SHP77 (cell line): ENCODE measurements at places on chromosomes 7 and 10.
A peak's percentile ranks its signal among the peaks of the same experiment; 100 is the strongest.

DNA sequence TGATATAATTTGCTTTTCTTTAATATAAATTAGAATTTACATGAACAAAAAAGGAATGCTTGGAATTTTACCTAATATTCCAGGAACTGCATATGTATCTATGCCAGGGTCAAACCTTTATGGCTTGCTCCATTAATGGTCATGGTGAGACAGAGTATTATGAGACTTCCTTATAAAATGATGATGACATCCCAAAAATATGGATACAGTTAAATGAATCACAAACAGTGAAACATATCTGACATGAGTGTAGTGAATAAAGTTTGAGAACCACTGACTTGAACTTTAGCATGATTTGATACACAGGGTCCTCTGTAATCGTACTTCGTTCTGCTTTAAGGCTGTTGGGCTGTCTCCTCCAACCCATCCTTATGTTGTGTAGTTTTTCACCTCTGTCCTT is 51.8 kb downstream of the MARCHF5 start:
- DNase-seq = no peak

- DNase-seq = no peak
Observed at GRCh38 chr10:34814223-34814912, 728 bp downstream of the PARD3 start.

DNA sequence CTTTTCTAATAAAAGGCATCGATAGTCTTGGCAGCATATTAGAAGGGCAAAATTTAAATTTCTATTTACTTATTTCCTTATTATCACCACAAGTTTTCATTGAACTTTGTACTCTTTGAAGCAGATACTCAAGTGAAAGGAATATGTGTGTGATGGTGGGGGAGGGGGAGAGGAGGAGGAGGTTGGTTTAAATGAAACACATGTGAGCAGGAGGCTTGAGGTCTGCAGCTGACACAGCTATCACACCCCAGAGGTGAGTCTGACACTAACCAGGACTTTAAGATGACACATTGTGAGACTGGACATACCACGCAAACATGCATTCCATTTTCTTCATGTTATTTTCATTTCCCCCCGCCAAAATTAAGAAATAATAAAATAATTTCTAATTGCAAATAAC is 63.3 kb downstream of the CTTNBP2 start:
- DNase-seq = no peak

- no peak for DNase-seq
Observed at GRCh38 chr7:29033584-29033983, 75.5 kb upstream of the TRIL start.

DNA sequence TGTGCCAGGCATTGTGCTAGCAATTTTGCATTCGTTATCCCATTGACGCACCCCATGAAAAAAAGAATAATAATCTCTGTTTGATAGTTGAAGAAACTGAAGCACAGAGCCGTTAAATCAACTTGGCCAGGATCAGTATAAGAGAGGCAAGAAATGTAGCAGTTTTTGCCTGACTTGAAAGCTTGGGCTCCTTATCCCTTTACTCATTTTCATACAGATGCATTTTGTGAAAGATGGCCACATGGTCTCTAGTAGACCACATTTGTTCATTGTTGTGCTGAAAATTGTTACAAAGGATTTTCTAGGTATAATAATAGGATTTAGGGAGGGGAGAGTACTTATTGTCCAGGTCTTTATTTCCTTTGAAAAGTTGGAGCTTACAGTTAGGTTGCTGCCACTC is 14.7 kb downstream of the AUTS2 start:
- DNase-seq = no peak

DNA sequence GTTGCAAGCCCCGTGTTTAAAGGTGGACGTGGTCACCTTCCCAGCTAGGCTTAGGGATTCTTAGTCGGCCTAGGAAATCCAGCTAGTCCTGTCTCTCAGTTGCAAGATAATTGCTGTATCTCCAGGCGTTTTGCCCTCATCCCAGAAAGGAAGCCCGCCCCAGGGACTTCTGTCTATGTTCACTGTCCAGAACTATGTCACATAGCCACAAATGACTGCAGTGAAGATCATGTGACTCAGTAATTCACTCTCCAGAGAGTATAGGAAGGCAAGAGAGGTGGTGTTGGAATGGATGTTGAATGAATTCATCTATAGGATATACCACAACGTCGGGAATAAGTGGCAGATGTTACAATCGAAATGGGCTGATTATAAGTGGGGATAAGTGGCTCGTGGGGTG is 349 bp upstream of the ERVW-1 start:
- no peak for DNase-seq

DNA sequence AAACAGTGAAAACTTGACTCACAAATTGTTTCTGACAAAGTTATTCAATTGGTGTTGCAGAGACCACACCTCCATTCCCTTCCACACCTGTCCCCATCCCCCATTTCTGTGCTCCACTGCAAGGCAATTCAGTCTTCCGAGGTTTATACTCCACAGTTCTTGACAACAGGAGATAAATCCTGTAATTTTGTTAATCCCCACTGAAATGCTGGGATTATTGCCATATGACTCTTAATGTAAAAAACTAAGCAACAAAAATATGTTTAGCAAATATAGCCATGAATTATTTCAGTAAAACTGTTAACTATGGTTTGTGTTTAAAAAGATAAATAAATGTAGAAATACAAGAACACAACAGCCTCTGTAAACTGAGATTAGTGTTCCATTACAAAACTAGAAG is 170.1 kb upstream of the SEMA3D start:
- no peak for DNase-seq

- no peak for DNase-seq
Observed at GRCh38 chr10:47063858-47064257, 152.6 kb downstream of the PTPN20 start.

DNA sequence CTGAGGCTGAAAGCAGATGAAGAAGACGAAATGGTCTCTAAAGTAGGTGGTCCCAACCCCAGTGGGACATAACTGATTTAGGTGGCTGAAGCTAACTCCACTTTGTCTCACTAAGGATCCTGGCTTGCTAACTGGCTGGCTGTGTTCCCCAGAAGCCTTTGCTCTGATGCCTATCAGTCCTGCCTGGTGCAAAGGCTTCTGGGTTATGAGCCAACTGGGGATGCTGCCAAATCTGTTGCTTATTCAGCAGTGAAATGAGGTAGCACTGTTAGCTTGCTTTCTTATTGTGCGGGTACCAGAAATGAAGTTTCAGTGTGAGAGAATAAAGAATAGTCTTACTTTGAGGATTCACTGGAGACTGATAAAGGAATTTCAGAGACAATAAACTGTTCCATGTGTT is 18.1 kb downstream of the PRKG1 start:
- peak; percentile 8 for DNase-seq

- no peak for DNase-seq
Observed at GRCh38 chr7:6478186-6478585, 30.4 kb upstream of the DAGLB start.

GRCh38 chr10:71035511-71036296 is 147.3 kb upstream of the PCBD1 start:
- no peak for DNase-seq

DNA sequence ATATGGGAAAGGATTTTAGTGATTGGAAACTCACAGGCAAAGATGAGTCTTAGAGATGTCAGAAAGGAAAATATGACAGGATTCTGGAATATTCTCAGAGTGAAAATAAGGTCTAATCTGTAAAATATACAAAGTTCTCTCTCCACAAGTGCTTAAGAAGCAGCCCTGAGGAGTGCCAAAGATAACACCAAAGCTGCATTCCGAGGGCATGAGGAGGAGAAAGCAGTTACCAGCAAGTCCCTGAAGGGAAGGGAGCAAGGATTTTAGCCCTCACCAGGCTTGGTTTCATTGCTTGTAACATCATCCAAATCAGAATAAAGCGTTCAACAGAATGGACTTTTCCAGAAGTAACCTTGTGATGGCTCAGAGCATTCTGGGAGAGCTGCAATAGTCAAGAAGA is 31.4 kb upstream of the DLX6 start:
- no peak for DNase-seq

DNA sequence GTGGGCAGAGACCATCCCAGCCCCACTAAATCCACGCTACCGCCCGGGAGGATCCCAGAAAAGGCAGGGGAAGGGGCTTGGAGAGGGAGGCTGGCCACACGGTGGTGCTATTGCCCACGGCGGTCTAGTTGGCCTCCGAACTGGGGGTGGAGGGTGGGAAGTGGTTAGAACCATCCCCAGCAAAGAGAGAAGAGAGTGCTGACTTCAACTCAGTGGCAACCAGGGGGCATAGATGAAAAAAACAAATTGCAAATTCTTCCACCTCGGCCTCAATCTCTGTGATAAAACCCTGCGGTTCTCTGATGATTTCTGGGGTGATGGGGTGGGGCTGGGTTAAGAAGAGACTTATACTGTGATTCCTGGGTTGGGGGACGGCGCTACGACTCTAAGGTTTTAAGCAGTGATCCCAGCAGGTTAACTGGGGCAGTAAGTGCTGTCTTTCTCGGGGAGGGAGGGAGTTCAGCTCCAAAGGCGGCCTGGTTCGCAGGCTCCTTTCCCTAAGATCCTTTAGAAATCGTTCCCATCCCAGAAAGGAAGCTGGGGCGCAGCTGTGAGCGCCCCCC is 154.5 kb upstream of the LYZL2 start:
- peak; percentile 61 for DNase-seq

- no peak for DNase-seq
Observed at GRCh38 chr7:55093674-55094073, 74.9 kb downstream of the EGFR start.

GRCh38 chr7:24971333-24972165 is 8.4 kb downstream of the OSBPL3 start:
- DNase-seq = no peak

DNA sequence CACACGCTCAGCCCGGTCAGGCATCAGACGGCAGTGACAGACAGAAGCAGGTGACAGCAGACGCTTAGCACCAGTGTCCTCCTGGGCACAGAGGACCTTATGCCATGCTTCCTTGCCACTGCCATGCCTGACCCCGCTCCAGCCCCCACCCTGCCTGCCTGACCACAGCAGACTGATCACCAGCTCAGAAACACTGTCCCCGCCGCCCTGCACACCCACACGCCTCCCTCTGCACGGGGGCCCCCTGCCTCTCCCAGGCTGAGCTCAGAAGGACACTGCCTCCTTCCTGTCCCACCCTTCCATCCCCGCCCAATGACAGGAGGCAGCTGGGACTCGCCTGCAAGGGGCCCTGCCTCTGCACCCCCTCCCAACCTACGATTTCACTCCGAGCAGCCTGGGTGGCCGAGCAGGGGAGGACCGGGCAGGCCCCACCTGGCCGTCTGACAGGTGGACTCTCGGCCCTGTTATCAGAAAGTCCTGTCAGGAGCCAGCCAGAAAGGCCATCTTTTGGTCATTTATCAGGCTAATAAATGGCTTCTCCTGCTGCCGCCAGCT is 183.4 kb downstream of the ELFN1 start:
- DNase-seq = no peak

DNA sequence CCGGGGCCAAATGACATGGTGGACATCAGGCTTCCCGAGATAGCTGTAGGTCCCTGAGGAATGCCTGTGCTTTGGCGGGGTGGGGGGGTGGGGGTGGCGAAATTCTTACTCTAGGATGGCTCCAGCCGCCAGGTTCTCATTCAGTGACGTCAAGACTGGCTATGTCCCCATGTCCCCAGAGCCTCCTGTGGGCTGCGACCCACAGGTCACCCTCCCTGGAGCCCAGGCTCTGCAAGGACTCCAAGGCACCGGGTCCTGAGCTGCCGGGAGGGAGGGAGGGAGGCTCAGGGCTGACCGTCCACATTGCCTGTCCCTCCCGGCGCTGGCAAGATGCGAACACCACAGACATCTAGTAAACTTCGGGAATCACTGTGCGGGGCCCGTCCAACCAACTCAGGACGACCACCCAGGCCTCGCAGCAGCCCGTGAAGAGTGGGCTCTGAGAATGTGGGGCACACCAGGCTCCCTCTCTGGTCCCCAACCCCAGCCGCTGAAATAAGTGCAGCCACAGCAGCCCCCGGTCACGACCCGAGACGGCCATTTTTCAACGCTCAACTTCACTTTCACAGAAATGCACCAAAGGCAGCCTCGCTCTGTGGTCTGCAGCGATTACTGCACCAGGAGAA is 12.6 kb downstream of the GPR146 start:
- DNase-seq = no peak

- no peak for DNase-seq
Observed at GRCh38 chr7:6479067-6479466, 31.3 kb upstream of the DAGLB start.

GRCh38 chr7:128938544-128939074 is 882 bp downstream of the IRF5 start:
- no peak for DNase-seq

DNA sequence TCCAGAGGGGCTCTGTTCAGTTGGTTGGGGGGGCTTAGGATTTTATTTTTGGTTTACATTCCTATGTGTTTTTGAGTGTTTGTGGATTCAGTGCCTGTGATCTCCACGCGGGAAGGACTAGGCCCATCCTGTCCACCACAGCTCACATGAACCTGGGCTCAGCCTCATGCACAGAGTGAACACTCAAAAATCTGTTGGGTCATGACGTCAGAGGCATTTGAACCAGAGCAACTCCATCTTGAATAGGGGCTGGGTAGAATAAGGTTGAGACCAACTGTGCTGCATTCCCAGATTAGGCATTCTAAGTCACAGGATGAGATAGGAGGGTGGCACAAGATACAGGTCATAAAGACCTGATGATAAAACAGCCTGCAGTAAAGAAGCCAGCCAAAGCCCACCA is 133.3 kb downstream of the RAMP3 start:
- DNase-seq = no peak

- DNase-seq = no peak
Observed at GRCh38 chr7:47281161-47281560, 300.8 kb downstream of the TNS3 start.

DNA sequence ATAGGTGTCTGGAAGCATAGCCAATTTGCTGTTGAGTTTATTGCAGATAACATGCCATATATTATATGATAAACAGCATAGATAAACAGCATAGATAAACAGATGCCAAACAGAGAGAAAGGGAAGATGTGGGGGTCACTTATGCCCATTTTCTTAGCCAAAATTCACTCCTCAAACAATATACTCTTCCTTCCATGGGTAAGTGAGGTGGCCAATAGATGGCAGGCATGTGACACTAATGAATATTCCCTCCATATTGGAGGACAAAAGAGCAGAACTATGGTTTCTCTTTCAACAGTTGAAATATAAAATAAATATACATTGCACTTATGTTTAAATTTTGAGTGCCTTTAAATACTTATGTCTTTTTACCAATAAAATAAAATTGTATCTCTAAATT is 1212.8 kb downstream of the REEP3 start:
- no peak for DNase-seq

DNA sequence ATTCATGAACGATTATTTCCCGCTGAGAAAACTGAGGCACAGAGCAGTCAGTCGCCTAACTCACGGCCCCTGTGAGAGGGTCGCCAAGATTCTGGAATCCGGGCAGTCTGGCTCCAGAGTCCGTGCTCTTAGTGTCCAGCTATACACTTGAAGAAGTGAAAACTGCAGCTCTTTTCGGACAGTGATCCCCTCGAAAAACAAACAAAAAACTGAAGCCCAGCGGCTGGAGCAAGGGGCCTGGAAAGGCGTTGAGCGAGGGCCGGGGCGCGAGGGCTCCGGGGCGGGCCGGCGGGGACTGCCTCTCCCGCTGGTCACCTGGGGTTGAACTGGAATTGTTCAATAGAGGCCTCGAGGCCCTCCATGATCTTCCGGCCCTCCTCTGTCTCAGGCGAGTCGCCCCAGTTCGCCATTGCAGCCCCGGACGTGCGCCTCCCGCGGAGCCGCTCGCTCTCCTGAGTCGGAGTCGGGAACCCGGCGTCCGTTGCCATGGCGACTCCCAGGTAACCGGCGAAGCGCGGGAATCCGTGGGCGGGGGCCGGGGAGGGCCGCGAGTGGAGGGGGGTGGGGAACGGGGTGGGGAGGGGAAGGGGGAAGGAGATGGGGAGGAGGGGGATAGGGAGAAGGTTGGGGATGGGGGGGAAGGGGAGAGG is 881 bp downstream of the C10orf67 start:
- no peak for DNase-seq

GRCh38 chr7:1512781-1513656 is 8.8 kb upstream of the INTS1 start:
- peak; percentile 84 for DNase-seq
